ENCODE measurements at places on chromosomes 2 and 18.

DNA sequence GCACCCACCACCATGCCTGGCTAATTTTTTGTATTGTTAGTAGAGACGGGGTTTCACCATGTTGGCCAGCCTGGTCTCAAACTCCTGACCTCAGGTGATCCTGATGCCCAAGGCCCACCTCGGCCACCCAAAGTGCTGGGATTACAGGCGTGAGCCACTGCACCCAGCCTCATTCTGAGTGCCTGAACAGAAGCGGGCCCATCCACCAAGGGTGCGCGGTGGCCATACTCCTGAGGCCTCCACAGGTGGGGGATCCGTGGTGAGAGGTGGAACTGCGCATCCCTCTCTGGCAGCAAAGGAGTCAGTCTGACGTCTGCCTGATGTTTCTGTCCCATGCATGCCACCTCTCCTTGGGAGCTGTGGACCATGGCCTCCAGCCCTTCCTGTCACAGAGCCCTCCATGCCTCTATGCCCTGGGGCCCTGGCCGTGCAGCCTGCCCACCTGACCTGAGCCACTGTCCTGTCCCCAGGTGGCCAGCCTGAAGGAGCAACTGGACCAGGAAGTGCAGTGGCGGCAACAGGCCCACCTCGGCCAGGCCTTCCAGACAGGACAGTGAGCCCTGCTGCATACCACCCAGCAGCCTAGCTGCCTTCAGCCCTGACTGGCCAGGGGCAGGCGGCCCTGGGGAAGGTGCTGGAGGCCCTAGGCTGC lies 7.6 kb upstream of the SNED1 start:
- DNase-seq, result no peak

DNA sequence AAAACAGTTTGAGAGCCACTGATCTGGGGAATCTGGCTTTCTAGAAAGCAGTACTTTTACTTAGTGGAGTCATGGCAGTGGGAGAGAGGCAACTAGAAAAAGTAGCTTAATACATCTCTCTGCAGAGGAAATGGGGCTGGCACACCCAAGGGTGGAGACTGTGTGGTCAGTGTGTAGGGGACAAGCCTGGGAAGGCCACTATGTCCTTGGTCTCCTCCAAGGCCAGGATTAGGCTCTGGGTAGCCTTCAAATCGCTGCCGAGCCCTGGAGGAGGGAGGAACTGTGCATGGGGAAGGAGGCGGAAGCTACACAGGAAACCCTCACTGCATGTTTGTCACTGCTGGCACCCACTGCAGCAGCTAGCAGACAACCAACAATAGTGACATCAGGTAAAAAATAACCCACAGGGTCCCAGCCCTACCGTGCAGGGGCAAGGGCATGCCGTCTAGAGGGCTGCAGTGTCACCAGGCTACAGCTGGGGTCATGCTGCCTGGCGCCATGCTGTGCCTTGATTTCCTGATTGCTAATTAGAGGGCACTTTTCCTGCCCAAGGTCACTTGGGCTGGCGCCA lies 34.8 kb downstream of the LBH start:
- peak; percentile 84 for DNase-seq

GRCh38 chr2:216083464-216084281 lies 2.0 kb downstream of the TMEM169 start:
- DNase-seq, result no peak

GRCh38 chr2:6657855-6658254 lies 207.9 kb downstream of the CMPK2 start:
- DNase-seq, result no peak

- no peak for DNase-seq
These were observed 318.3 kb upstream of the MYT1L start for GRCh38 chr2:2649109-2650072.

DNA sequence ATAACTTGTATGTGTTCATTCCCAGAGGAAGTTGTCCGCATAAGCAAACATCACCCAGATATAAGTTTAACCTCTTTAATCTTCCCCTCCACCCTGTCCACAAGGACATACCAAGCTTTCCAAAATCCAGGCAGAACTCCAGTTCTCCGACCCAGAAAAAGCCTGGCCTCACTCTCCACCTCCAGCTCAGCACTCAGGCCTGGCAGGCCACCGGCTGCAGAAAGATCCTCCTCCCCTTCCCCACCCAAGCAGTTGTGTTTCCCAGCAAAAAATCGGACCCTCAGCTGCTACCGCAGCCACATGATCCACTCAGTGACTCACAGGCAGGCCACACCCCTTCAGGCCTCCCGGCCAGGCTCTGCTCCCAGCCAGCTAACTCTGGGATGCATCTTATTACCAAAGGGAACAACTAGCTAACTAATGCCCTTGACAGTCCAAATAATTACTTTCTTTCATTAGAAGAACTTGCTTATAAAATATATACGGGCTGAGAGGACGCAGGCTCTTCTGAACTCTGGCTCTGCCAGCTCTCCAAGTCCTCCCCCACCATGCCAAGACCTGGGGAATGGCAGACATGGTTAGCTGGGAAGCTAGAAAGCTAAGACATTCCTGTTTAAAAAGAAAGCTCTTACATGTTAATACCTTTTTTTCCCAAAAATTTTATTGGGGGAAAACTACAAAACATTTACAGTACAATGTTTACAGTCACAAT lies 4.5 kb downstream of the ZFP36L2 start:
- DNase-seq, result peak; percentile 82

- DNase-seq, result no peak
These were observed 396.3 kb downstream of the RIT2 start for GRCh38 chr18:42719221-42719620.

DNA sequence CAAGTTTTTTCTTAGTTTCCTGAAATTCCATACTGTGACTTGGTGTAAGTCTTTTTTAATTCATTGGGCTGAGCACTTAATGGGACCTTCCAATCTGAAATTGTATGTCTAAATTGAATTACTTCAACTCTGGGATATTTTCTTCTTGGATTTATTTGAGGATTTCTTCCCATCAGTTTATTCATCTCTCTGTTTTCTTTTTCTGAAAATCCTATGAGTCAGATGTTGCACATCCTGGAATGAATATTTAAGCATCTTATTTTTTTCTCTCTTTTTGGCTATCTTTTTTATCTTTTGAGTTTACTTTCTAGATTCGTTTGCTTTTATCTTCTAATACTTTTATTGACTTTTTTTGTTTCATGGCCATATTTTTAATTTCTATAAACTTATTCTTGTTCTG lies 55.4 kb upstream of the ACYP2 start:
- no peak for DNase-seq
